HFFc6 (cell line): ENCODE measurements at places on chromosomes 4 and X. TPM values are rescaled to one million over a fixed set of nuclear protein-coding genes. Genes with fewer than 3 reads are reported as not detected.
A peak's percentile ranks its signal among the peaks of the same experiment; 100 is the strongest.

The GLUD2 gene
- total RNA-seq = 0.28 and 0.42 TPM in 2 replicates

The IL3RA gene
- total RNA-seq = not detected in 3 replicates

GRCh38 chrX:108177351-108178142, 86.0 kb downstream of the ATG4A start:
- DNase-seq = no peak

DNA sequence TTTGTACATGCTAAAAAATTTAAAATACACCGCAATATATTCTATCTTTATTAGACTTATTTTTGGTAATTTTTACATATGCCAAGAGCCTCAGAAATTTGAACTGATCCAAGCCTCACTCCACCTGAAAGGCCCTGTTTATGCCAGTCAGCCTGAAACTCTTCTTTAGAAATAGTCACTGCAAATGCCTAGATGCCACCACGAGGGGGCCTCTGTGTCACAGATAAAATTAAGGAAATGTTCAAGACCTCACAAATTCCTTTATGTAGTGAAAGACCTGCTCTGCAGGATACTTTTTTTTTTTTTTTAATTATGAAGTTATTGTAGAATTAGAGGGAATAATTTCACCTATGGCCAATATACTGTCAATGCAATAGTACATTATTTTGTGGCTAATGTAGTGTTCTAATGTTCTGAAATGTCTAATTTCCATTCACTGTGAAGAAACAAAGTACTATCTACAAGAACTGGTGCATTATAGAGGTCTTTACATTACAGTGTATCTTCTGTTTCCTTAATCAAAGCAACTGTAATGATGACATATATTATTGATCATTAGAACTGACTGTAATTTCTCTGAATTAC, 69.8 kb downstream of the DTHD1 start:
- DNase-seq = no peak

DNA sequence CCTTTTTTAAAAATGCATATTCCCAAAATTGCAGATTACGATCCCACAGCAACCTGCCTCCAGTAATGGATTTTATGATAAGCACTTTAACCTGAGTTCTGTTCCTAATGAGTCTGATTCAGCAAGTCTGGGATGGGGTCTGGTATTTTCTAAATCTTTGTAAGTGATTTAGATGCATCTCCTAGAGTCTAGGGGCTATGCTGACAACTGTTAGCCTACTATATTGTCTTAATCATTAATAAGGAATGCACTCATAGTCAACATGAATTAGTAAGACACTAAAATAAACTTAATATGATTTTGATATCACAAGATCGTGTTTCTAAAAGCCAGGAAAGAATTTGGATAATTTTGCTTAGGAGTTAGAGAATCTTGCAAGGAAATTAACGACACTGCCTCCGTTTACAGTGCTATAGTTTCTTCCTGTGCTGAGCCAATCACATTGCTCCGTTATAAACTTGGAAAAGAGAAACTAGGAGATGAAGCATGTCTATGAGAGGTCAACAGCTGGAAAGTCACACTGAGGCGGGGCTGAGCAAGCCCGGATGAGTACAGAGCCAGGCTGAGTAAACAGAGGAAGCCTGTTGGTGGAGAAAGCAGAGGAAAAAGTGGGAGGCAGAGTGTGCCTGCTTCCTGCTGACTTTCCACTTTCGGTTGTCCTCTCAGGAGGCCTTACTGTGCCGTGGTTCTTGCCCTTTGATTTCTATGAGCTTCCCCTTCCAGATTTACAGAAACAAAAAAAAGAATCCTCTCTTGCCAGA, 5.4 kb downstream of the SCARB2 start:
- DNase-seq = peak; percentile 90
